ENCODE measurements at places on chromosomes 1 and 21.

DNA sequence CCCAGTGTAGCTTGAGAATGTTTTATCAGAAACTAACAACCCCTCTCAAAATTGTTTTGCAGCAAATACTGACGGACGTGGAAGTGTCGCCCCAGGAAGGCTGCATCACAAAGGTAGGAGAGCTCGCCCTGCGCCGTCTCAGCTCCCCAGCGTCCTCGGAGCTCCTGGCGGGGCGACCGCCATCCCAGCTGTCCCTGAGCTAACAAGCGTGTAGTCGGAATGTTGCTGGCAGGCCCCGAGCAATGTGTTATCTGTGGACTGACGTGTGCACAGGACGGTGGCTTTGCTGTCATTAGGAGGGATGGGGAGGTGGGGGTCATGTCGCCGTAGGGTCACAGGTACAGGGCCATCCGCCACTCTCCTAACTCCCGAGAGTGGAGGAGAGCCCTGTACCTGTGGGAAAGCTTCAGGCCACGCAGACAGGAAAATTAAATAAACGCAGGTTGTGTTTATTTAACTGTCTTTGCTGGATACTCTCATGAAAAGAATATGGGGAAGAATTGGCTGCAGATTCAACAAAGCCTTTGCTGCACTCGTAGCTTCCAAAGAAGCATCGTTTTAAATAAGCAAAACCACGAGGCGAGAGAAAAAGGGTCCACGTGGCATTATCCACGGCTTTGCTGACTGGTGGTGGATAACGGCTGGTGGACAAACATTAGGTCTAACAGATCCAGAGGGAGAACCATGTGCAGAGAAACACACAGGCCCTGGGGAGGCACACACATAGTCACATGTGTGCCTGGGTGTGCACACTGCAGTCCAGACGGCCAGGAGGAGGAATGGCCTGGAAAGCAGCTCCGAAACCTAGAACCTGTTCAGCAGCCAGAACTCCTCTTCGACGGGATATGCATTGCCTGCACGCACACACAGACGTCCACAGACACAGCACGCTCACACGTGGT lies 175.3 kb downstream of the PRDM16 start:
- DNase-seq = no peak

- no peak for DNase-seq
Measured at GRCh38 chr1:12095452-12096263, 32.6 kb downstream of the TNFRSF8 start.

DNA sequence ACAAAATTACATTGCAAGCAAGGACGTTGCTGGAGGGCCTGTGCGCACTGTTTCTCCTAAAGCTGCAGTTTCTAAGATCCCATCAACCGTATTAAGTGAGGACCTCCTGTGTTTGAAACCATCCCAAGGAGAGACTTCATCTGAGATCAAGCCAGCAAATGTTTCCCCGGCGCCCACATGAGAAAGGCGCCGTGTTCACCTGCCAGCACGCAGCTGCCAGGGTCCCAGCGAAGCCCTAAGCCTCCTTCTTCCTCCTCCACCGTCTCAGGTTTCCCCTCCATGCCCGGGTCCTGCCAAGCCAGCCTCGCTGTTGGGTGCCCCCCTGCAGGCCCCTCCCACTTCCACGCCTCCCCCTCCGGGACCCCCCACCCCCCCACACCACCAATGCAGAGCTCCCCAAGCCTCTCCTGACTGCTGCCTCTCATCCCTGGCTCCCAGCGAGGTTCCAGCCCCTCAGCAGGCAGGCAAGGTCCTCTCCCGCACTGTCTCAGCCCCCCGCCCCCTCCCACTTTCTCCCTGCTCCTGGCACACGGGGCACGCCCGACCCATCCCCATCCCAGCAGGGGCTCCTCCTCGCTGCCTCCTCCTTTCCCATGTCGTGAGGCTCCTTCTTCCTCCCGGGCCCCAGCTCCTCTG lies 8.6 kb upstream of the TFF1 start:
- DNase-seq = no peak

GRCh38 chr1:11044849-11045427 lies 2.1 kb downstream of the MASP2 start:
- no peak for DNase-seq

DNA sequence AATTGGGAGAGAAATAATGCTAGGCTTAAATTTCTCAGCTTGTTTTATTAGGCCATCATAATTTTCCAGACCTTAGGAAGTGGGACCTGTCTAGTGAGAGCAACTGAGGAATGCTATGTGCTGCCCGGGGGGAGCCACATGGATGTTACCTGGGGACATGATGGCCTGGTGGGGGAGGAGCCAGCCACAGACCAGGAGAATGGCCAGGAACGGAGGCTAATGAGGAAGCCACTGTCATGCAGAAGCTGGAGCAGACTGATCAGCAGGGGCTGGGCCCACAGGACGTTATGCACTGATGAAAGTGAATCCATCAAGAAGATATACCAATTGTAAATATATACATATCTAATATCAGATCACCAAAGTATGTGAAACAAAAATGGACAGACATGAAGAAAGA lies 4.6 kb upstream of the KRTAP10-1 start:
- DNase-seq = no peak

GRCh38 chr1:21623410-21623961 lies 45.7 kb downstream of the RAP1GAP start:
- no peak for DNase-seq

- DNase-seq = no peak
Measured at GRCh38 chr1:94719926-94720793, 100.0 kb upstream of the SLC44A3 start.

GRCh38 chr1:72896256-72896655 lies 613.9 kb upstream of the NEGR1 start:
- no peak for DNase-seq

DNA sequence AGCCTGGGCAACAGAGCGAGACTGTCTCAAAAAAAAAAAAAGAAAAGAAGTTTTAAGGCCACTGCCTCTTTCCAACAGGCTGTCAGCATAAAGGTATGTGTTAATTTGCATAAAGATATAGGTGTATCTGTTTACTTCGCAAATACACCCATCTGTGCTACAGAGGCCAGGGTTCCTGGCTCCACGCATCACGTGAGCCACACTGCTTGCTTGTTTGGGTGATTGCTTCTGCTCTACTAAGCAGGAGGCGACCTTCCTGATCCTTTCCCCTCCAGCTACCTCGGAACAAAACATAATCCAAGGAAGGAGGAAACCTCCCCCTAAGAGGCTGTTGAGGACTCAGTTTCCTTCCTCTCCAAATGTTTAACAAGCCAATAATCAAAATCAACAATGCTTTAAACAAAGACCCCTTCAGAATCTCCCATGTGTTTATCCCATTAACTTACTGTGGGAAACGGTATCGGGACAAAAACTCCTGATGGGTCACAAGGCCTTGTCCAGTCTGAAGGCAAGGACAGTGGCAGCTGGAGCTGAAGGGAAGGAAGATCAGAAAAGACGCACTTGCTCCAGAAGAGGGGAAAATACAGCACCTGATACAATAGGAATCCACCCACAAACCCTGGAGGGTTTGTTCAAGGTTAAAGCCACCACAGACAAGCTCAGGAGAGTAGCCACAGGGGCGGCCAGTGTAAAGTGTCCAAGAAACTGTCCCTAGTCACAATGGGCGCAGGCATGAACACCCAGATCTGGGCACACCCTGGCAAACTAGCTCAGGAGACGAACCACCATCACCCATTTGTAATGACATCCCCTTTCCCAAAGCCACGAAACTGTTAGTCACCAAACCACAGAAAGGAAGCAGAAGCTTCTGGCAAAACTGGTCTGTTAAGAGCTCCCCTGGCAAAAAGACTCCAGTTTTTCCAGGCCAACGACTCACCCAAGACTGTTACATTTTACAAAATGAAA lies 17.2 kb downstream of the CTNNBIP1 start:
- no peak for DNase-seq

GRCh38 chr1:2835650-2836159 lies 34.2 kb upstream of the TTC34 start:
- DNase-seq = no peak

GRCh38 chr1:116432655-116433265 lies 59.7 kb downstream of the ATP1A1 start:
- no peak for DNase-seq

GRCh38 chr1:29084196-29084521 lies 39.5 kb downstream of the TMEM200B start:
- no peak for DNase-seq

- no peak for DNase-seq
Measured at GRCh38 chr1:218646288-218646687, 301.2 kb downstream of the TGFB2 start.

GRCh38 chr1:103900005-103900404 lies 150.3 kb downstream of the AMY1C start:
- DNase-seq = no peak

DNA sequence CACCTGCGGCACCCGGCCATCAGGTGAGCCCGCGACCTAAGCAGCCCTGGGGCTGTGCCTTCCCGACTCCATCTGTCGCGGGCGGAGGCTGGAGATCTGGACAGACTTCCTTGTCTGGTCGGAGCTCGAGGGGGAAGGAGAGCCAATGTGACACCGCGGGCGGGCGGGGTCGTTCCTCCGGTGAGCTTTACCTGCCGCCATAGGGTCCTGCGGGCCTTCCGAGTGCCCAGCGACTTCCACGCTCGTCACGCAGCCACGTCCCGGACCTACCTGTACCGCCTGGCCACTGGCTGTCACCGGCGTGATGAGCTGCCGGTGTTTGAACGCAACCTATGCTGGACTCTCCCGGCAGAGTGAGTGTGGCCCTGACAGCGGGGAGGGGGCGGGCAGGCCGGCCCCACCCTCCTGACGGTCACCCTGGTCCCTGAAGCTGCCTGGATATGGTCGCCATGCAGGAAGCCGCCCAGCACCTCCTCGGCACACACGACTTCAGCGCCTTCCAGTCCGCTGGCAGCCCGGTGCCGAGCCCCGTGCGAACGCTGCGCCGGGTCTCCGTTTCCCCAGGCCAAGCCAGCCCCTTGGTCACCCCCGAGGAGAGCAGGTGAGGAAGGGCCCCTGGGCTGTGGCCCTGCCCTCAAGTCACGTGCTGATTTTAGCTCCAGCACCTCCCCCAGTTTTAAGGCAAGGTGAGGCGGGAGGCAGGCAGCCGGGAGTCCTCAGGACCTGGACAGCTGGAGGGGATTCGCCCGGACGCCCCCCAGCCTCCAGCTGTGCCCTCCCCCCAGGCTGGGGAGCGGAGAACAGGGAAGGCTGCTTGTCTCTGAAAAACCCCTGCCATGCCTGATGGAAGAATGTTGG lies 1.1 kb downstream of the PUSL1 start:
- no peak for DNase-seq

- no peak for DNase-seq
Measured at GRCh38 chr1:35546614-35547013, 10.6 kb downstream of the KIAA0319L start.

GRCh38 chr1:234692966-234693580 lies 83.1 kb upstream of the IRF2BP2 start:
- no peak for DNase-seq

DNA sequence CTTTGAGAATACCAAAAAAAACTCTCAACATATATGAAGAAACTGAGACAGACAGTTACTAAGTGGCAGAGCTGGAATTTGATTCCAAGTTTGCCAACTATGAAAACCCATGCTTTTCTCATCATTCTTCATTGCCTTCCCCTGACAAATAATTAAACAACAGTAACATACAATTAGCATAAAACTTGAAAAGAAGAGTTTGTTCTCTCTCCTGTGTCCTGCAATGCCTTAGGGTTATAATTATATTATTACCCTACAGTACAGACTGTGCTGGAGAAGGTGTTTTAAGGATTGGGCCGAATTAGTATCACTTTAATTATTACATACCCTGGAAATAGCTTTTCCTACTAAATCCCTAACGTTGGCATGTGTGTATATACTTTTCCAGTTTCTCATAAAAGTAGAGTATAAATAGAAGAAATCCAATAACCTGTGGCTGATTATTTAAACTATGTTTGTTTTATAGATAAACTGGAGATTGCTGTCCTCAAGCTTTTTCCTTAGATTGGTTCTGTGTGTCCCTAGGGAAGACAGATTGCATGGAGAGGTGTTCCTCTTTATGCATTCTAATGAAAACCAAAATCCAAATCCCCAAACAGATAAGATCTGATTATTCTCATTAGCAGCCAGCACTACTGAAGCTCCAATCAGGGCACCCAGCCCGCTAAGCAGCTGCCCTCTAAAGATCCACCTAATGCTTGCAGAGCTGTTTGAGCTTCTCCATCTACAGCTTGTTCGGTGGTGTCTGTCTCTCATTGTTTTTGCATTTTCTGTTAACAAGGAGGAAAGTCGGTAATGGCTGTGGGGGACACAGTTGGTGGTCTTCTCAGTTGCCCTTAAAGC lies 156.3 kb downstream of the TM2D1 start:
- no peak for DNase-seq

DNA sequence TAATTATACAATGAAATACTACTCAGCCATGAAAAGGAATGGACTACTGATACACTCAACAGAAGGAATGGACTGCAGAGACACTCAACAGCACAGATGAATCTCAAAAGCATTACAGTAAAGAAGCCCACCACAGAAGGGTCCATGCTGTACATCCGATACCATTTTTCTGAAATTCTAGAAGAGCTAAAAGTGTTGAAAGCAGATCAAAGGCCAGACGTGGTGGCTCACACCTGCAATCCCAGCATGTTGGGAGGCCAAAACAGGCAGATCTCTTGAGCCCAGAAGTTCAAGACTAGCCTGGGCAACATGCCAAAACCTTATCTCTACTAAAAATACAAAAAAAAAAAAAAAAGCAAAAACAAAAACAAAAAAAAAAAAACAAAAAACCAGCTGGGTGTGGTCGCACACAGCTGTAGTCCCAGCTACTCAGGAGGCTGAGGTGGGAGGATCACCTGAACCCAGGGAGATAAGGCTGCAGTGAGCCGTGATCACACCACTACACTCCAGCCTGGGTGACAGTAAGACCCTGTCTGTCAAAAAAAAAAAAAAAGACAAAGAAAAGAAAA lies 15.5 kb downstream of the PPP1R15B start:
- DNase-seq = no peak

DNA sequence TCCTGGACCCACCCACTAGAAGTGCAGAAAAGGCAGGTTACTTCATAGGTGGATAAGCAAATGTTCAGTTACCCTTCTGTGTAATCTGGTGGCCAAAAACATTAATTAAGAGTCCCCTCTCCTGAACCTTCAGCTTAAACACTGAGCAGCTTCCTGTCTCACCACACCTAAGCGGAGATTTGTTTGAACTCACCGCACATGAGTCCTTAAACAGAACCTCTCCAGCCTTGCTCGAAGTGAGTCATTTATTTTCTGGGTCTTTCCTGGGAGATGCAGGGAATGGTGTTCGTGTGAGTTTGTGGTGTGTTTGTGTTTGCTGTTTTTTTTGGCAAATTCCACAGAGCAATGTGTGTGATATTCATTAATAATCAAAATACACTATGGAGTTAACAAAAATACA lies 7.6 kb upstream of the FNBP1L start:
- DNase-seq = no peak

- no peak for DNase-seq
Measured at GRCh38 chr1:167916766-167917511, 3.0 kb upstream of the ADCY10 start.

All from stimulated activated CD8-positive, alpha-beta memory T cell treated with anti-CD3 and anti-CD28 coated beads, Interleukin-4, amount 100 ng/mL, for 4 hours (primary cell).